ENCODE measurements at places on chromosomes 7 and 10.

DNA sequence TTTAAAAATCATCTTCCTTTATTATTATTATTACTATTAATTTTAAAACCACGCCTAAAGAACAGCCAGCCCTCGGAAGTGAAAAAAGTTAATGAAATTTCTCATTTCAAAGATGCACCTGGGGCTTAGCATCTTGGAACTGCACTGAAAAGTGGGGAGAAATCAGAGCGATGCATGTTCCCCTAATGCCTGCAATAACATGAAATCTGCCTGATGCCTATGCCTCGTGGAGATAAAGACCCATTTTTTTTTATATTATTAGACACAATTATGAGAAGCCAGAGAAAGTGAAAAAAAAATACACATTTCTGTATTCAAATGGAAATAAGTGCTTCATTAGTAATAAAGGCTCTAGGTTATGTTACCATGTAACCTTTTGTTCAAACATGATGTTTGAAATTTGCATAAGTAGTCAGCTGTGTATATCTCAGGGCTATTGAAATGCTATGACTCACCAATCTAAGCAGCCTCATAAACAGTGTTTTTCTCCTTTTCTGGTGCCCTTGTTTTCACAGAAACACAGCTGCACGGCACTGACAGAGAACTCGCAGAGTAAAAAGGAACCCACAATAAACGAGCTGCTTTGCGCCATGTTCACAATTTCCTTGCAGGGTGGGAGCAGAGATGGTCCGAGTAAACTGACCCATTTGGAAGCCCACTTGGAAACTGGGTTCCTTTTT, 175.8 kb upstream of the PRKCQ start:
- no peak for DNase-seq

- no peak for DNase-seq
Measured at GRCh38 chr10:35684586-35684985, 42.5 kb upstream of the FZD8 start.

DNA sequence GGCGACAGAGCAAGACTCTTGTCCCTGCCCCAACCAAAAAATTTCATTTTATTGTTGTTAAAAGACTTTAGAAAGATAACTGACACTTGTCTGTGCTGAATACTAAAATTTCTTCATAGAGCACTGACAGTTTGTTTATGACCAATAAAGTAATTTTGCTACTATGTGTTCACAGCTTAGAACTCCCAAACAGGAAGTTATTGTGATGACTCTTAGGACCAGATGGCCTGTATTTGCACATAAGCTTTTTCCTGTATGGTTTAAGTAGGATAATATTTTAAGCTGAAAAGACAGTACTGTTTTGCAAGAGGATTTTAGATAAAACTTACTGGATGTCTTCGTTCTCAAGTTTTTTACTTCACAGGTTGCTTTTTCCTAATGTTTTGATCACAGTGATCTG, 80.7 kb downstream of the MMRN2 start:
- no peak for DNase-seq

- no peak for DNase-seq
Measured at GRCh38 chr7:55438085-55438756, 73.1 kb downstream of the LANCL2 start.

- DNase-seq, result no peak
Measured at GRCh38 chr7:47837826-47838225, 110.4 kb downstream of the PKD1L1 start.

DNA sequence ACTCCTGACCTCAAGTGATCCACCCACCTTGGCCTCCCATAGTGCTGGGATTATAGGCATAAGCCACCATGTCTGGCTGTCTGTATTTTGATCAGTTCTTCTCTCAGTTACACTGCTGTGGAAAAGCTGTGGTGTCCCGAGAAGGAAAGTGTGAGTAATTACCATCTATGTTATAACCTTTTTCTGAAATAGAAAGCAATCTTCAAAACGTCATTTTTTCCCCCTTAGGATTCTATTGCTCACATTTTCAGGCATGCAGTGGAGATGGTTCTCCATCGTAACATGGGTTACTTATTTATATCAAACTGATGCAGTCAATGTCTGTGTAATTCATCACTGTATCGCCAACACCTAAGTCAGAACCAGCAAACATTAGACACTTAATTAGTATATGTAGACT, 103.5 kb upstream of the FAM3C start:
- DNase-seq, result peak; percentile 21

DNA sequence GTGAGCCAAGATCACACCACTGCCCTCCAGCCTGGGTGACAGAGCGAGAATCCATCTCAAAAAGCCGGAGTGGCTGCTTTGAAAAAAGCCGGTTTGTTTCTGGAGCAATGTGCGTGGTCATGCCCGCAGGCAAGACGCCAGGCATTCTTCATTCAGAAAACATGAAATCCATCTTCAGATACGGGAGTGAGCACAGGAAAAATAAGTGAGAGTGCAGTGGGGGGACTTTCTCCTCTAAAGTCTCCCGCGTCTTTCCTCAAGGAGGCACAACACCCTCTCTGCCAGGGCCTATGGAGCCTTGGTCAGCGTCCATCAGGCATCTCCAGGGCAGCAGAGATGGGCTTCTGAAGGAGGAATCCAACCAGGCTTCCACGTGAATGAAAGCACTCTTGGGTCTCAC, 62.3 kb upstream of the DGKI start:
- DNase-seq, result no peak

DNA sequence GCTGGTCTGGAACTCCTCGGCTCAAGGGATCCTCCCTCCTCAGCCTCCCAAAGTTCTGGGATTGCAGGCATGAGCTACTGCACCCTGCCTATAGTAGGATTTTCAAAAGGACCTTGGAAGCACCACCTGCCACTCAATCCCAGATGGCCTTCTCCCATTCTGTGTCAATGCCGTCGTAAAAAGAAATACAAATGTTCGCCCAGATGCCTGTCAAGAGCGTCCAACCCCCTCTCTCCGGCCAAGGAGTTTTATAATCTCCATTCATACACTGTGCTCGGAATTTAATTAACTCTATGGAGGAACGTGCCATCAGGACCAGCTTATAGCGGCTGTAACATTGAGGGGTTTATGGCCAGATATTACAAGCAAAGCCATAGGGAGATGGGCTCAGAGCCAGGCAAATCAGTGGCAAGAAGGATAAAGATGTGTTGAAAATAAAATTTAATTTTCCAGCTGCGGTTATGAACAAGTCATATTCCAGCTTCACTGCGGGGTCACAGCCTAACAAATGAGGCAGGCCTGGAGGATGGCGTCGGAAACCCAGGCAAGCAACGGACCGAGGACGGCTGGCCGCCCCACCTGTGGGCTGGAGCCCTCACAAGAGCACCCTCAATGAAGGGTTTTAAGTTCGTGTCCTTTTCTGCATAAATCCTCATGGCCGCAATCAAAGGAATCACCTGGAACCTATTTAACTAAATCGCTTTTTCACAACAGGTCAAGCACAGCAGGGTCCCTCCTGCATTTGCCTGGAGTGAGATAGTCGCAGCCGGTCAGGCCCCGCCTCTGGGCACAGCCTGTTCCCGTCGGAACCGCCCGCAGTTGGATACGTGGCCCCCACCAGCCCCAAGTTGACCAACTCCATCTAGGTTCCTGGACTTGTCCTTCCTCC, 374.5 kb upstream of the FOXK1 start:
- no peak for DNase-seq

DNA sequence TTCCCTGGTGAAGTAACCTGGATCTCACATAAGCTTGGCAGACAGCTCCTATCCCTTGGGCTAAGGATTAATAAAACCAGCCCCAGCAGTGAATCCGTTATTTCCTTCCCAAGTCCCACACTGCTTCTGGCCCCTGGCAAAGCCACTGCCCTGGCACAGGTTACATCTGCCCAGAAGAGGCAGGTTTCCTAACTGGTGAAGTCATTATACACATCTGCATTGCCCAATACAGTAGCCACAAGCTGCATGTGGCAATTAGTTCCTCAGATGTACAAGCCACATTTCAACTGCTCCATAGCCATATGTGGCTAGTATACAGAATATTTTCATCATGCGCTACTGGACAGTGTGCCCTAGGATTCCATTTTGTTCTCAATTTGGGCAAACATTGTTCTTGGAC, 273.0 kb downstream of the GRM8 start:
- no peak for DNase-seq

DNA sequence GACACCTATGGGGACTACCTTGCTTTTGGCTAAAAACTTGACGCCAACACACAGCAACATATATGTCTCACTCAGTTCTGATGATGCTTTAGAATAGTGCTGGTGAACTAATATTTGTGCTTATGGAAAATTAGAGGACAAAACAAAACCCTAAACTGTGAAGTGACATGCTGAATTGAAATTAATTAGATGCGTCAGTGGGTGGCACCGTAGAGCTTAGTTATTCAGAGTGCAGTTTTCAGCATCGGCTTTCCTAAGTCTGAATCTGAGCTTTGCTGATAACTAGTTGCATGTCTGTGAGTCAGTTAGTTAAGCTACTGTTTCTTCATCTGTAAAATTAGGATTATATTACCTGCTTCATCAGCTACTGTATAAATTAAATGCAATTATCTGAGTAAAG, 245.0 kb upstream of the SORCS1 start:
- no peak for DNase-seq

DNA sequence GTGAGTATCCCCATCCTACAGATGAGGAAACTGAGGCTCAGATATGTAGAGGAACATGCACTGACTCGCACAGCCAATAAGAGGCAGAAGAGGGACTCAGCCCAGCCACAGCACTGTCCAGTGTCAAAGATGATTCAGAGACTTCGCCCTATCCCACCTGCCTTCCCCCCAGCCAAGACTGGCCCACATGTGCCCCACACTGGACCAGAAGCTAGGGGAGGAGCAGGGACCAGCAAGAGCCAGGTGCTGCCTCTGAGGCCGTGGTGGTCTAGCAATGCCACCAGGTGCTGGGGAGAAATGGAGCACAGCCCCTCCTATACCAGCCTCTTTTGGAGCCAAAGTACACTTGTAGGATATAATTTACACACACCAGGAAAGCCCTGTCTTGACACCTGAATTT, 22.3 kb downstream of the GRID1 start:
- no peak for DNase-seq

- no peak for DNase-seq
Measured at GRCh38 chr10:122164815-122165483, 106.1 kb upstream of the BTBD16 start.

GRCh38 chr10:86372784-86373239, 6.2 kb upstream of the GRID1 start:
- no peak for DNase-seq

GRCh38 chr7:91880016-91880412, 488 bp downstream of the MTERF1 start:
- DNase-seq, result no peak

DNA sequence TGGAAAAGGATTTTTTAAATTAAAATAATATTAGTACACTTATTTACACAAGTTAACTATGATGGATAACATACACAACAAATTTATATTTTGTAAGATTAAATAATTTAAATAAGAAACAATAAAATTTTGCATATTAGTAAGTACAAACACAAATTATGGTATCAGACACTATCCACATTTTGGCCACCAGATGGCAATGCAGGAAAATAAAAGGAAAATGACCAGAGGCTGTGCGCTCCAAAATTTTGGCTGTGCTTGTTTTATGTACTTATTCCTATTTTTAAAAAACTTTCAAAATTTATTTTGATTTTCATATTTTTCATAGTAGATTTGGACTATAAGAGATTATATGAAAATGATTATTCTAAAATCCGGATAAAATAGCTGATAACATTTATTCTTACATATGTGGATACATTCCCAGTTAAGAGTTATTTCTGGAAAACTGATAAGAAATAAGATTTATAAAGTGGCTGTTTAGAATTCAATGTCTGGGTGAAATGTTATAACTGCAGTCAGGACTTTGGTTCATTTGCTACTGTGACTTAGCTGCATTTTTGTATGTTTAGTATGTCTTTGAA, 274.7 kb upstream of the HGF start:
- no peak for DNase-seq

DNA sequence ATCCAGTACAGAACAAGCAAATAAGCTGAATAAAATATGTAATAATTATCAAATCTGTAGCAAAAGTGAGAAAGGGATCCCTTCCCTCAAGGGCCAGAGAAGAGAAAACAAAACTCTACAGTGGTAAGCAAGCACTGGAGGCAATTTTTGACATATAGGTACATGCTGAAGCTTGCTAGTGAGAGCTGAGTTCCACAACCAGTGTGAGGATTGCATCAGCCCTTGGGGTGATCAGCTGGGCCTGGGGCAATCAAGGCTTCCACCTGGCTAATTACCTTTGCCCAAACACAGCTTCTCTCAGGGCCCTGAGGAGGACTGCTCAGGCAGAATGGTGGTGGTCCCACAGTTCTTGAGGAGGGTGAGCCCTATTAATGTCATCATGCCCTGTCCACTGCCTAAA, 134.4 kb upstream of the DLX6 start:
- no peak for DNase-seq

DNA sequence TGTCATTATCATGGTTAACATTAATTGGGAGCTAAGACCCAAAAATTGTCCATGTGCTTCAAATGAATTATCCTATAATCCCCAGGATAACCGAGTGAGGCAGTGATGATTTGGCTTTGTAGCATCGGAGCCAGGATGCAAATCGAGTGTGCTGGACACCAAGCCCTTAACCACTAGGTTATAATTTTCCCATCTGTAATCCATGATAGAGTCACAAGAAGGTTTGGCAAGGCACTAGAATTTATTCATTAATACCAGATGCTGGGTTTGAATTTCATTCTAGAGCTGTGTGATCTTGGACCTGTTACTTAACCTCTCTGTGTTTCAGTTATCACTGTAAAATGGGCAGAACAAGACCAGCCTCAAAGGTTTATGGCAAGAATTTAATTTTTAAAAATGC, 21.0 kb upstream of the ITGB1 start:
- DNase-seq, result no peak

DNA sequence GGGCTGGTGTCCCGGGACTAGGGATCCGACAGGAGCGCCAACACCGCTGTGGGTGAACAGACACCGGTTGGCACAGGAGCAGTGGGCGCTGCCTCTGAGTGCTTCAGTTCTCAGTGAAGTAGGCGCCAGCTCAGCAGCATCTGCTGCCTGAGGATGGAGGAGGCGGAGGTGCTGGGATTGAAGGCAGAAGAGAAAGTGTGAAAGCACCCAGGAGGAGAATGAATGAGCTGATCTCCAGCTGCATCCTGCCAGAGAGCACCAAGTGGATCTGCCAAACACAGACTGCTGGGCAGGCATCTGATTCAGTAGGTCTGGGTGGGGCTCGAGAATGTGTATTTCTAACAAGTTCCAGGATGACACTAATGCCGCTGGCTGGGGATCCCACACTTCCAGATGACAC, 74.5 kb downstream of the LANCL2 start:
- DNase-seq, result no peak

All from stimulated activated CD4-positive, alpha-beta T cell treated with anti-CD3 and anti-CD28 coated beads, TNF-alpha, amount 100 ng/mL, for 48 hours (primary cell).